ENCODE measurements at places on chromosomes 3 and 15. TPM values are rescaled to one million over a fixed set of nuclear protein-coding genes. Genes with fewer than 3 reads are reported as not detected.

LMAN1L gene
- not detected for total RNA-seq

RFTN1 gene
- 6.4 TPM for total RNA-seq

DNA sequence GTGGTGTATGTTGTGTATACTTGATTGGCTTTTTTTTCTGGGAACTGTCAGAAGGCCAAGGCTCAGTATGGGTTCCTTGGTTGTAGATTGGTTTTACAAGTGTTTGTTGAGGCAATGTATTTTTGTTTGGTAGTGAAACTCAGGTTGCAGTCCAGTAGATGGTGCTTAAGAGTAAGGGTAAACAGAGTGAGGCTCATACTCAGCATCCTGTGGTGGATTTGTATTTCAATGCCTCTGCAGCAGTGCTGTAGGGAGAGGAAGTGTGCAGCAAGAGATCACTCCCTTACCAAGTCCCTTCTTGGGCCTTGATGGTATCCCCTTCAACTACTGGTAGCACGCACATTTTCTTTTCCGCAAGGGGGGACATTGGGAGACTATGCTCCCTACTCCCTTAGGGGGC lies 428.5 kb upstream of the CNTN3 start:
- DNase-seq: no peak

ARGFX gene
- total RNA-seq: not detected
